ENCODE measurements at places on chromosomes 5 and 9.

DNA sequence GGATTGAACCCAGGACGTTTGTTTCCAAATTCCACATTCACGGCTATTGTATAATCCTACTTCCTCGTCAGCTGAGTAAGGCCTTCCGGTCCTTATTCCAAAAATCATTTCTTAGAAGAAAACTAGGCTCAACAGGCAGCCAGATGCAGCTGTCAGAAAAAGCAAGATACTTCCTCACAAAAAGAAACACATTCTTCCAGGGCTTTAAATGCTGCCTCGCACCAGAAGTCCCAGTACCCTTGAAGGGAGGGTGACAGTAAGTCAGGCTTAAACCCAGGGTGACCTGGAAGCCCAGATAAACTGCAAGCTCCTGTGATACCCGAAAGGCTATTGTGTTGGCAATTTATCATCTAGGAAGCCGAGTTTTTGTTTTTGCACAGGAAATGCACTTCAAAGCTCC, 414.0 kb downstream of the NFIB start:
- DNase-seq = no peak

- DNase-seq = no peak
Measured at GRCh38 chr5:10856683-10857337, 95.8 kb upstream of the DAP start.

- DNase-seq = no peak
Measured at GRCh38 chr5:33725806-33726205, 166.0 kb downstream of the ADAMTS12 start.

DNA sequence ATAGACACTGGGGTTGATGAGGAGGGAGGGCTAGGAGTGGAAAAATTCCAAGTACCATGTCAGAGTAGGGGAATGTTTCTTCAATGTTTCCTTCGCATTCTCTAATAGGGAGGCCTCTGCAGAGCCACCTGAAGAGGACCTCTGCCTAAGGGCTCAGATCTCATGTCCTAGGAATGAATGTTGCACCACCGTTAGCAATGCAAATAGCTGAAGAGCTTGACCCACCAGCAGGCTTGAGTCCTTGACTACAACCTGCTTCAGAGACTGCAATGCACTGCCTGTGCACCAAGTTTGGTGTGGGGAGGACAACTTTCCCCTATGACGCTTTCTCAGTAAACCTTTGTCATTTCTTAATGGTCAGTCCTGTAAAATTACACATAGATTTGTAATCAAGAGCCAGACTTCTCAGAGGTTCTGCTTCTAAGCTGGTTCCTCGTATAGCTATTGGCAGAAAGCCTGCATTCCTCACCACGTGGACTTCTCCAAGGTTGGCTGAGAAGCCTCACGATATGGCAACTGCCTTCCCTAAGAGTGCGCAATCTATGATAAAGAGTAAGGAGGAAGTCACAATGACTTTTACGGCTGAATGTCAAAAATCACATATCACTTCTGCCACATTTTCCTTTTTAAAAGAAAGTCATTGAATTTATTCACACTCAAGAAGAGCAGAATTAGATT, 600.7 kb upstream of the PTGER4 start:
- DNase-seq = no peak

DNA sequence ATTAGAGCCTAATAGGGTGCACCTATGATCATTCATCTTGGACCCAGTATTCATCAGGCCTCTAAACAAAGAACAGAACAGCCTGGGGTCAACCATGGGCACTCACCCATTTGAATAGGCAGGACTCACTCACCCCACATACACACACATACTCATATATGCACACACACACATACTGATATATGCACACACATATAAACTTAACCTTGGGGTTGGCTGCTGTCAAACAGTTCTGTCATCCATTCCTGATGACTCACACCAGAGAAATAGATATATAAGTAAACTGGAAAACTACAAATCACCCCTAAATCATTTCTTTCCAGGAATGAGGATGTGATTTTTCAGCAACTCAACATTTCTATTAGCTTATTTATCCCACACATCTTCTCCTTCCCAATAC, 51.3 kb downstream of the ARL15 start:
- DNase-seq = no peak

- DNase-seq = no peak
Measured at GRCh38 chr9:137748311-137748710, 129.3 kb upstream of the CACNA1B start.

GRCh38 chr9:37424204-37424685, 1.7 kb downstream of the GRHPR start:
- no peak for DNase-seq

- DNase-seq = no peak
Measured at GRCh38 chr9:113929634-113930389, 53.7 kb downstream of the ZNF618 start.
